ENCODE measurements at places on chromosomes 4 and X.

DNA sequence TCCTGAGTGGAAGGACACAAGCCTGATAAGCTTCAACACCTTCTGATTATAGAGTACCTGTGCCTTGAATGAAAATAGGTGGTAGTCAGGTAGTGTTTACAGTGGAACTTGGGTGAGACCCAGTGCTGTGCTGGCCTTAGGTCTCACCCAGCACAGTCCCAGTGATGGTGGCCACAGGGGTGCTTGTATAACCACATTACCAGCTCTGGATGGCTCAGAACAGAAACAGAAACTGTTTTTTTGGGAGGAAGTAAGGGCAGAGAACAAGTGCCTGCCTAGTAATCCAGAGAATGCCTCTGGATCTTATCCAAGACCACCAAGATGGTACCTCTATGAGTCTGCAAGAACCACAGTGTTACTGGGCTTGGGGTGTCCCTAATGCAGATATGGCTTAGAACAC lies 171.5 kb upstream of the DIPK2B start:
- no peak for DNase-seq

DNA sequence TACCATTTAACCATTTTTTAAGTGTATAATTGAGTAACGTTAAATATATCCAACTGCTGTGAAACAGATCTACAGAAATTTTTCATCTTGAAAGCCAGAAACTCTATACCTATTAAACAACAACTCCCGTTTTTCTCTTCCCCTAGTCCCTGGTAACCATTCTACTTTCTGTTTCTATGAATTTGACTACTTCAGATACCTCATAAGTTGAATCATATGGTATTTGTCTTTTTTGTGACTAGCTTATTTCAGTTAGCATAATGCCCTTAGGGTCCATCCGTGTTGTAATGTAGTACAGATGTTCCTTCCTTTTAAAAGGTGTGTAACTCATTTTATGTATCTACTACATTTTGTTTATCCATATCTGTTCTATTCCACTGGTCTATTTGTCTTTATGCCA lies 48.7 kb downstream of the STAG2 start:
- DNase-seq, result no peak

DNA sequence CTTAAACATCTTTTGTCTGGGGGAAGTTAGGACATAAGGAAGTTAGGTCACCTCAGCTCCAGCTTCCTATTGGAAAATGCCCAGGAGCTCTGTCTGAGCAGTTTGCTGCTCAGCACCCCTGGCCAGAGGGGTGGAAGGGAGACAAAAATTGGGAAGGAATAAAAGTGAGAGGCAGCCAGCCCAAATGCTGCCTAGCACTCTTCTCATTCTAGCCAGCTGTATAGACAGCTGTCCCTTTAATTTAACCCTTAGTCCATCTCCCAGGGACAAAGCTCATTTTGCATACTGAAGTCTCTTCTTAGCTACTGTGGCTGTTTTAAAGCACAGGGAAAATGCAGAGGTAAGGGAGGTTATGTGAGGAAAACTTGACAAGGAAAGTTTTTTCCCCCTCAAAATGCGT lies 89.5 kb upstream of the CITED1 start:
- DNase-seq, result no peak

DNA sequence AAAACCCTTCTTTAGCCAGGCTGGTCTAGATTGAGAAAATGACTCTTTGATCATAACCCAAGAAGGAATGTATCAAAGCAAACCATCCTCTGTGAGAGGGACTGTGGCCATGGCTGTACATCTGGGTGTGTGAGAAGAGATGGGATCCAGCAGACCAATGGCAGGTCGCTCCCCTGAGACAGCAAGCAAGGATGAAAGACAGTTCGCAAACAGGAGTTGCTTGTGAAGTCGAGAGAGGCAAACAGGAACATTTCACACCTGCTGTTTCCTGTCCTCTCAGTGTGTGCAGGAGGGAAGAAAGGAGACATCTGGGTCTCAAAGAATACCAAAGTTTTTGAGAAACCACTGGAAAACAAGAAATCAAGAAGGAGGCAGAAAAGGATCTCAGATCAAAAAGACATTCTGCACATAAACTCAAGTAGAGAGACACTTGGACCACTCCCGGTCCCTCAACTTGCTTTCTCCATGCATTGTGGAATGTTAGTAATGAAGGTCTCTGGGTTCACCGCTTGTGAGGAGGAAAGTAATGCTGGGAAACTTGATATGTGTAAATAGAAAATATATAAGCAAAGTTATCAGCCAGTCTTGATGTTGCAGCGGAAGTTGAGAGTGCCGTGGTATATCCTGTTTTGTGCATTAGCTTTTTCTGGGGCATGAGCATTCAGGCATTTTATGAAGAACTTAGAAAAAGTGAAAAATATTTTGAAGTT lies 327.5 kb downstream of the BMPR1B start:
- DNase-seq, result no peak

DNA sequence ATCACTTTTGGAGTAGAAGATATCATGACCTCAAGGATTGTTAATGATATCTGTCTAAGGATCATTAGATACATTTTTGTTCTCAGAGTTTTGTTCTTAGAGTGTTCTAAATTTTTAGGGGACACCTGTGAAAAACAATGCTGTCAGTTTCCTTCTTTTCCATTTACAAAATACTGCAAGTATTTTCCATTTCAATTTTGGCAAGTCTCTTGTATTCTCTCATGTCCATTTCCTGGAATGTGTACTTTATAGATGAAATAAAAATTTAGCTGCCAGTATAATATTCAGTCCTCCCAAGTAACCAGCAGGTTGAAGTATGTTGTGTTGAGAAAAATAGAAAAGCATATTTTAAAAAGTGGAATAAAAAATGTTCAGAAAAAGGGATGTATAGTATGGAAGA lies 117.9 kb upstream of the HPGD start:
- no peak for DNase-seq

GRCh38 chrX:16251782-16252181 lies 84.5 kb downstream of the MAGEB17 start:
- DNase-seq, result no peak

DNA sequence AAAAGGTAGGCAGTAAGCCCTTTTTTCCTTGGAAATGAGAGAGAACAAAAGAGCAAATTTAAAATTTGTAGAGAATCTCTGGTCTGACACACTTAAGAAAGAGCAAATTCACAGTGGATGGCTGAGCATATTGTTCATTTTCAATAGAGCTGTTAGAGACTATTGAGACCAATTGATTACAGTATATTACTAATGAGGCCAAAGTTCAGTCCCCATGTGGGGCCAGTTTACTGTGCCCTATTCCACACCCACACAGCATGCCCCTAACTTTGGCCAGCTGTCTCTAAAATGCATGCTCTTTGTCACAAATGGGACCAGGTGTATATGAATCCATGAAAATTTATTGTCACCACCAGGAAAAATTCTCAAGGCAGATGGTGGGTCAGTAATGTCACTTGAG lies 470.5 kb downstream of the PCDH7 start:
- DNase-seq, result no peak

DNA sequence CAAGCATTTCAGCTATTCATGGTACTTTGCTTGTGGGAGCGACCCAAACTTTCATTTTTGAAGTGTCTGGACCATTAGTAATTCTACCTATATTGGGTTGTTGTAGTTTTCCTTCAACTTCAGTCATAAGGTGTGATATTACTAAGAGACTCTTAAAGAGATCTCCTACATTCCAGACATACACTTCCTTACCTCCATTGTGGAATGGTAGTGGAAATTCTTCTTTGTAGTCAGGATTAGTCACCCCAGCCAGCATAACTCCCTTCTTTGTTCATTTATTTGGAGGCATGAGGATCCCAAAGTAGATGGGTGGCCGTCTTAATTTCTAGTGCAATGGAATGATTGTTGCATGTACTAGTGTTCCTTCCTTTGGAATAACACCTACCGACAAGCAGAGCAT lies 991.4 kb downstream of the ARAP2 start:
- no peak for DNase-seq

DNA sequence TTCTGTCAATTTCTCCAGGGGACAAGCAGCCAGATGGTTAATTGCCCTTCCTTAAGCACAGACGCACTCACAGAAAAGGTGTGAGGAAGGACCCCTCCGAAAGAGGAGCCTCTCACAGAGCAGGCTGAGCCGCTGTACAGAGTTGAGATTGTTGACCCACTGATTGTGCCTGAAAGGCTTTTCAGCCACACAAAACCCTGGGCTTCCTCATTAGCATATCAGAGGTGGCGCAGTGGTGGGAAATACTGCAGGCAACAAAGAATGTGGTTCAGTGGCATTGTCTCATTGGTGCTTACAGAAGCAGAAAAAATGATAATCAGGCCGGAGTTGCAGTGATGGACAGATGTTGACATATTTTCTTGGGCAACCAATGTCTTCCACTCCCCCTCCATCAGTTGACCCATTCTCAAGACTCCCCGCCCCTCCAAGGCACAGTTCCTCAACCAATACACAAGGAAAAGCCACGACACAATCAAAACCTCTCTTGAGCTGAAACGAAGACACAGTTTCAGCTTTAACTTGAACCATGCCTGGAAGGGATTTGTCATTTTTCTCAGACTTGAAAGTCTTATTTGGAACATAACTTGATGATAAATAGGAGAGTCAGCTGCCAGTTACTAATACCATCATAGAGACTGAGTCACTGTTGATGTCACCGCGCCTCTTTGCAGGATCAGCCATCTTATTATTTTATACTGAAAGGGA lies 53.1 kb downstream of the ATXN3L start:
- peak; percentile 51 for DNase-seq

DNA sequence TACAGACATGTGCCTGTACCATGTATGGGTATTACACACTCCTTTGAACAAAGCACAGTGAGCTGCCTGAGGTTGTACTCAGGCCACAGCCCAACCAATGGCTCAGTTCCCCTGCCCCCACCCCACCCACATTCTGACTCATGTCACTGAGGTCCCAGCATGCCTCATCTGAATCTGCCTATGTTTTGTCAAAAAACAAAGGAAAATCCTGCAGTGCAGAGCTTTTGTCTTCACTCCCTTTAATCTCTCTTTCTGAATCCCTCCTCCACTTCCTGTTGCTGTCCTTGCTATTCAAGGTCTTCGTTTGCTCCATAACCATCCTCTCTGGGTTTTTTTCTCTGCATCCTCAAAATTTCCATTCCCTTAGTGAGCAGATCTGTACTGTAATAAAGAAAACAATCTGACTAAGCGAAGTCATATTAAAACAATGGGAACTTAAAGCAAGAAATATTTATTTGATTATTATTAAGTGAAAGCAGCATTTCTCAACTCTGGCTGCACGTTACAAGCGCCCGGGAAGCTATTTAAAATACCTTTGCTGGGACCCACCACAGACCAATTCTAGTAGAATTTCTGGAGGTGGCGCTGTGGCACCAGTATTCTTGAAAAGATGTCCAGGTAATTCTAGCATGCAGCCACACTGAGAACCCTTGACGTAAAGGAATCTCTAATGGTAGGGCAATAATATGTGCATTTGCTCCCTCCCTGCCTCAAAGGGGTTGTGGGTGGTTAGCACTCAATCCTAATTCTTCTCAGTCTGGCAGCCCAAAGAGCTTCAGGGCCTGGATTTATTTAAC lies 8.7 kb downstream of the GUCY2F start:
- DNase-seq, result no peak

- no peak for DNase-seq
These were observed 84.1 kb downstream of the MSN start for GRCh38 chrX:65751519-65751918.

Measured in neuronal stem cell (in vitro differentiated cells).